ENCODE measurements at places on chromosomes 7 and 10.

GRCh38 chr7:121796936-121797656, 75.9 kb upstream of the PTPRZ1 start:
- H3K36me3 ChIP-seq: no peaks in the 10 kb centered on the region
- no peaks in the 10 kb centered on the region for H3K27me3 ChIP-seq
- peak overlapping the region; percentile 97 for H3K27ac ChIP-seq
- DNase-seq: peak; percentile 45
- H3K4me1 ChIP-seq: peaks cover 57% of the 10 kb centered on the region

GRCh38 chr10:8584666-8585065, 530.2 kb downstream of the GATA3 start:
- H3K36me3 ChIP-seq: no peaks in the 10 kb centered on the region
- no peaks in the 10 kb centered on the region for H3K27me3 ChIP-seq
- H3K4me1 ChIP-seq: no peaks in the 10 kb centered on the region

GRCh38 chr10:47195274-47195885, 104.6 kb upstream of the GDF10 start:
- H3K4me3 ChIP-seq: no peak overlapping the region
- no peaks in the 10 kb centered on the region for H3K4me1 ChIP-seq
- H3K27me3 ChIP-seq: no peaks in the 10 kb centered on the region
- no peak for DNase-seq

- no peaks in the 10 kb centered on the region for H3K36me3 ChIP-seq
- H3K4me1 ChIP-seq: no peaks in the 10 kb centered on the region
- H3K27me3 ChIP-seq: no peaks in the 10 kb centered on the region
- H3K4me3 ChIP-seq: peak overlapping the region; percentile 54
Observed at GRCh38 chr7:101232141-101232850, 5.3 kb downstream of the CLDN15 start.

- H3K27ac ChIP-seq: no peak overlapping the region
- no peaks in the 10 kb centered on the region for H3K27me3 ChIP-seq
- peaks cover 6% of the 10 kb centered on the region for H3K4me1 ChIP-seq
- no peak overlapping the region for H3K4me3 ChIP-seq
Observed at GRCh38 chr10:120719333-120719732, 131.8 kb upstream of the WDR11 start.

DNA sequence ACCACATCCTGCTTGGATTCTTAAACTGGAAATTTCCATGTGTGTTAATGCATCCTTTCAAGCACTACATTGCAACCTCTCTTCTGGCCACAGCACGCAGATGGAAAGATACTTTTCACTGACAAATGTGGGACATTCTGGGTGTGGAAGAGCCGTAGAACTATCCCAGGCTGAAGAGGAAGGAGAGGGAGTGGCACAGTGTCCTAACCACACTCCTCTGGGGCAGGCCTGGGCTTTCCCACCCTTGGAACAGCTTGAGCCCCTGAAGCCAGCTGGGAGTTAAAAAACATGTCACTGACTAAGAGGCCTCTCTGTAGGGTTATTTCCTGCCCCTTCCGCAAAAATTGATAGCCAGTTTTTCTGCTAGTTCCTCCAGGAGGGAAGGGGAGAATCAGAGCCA, 34.0 kb upstream of the DNMBP start:
- DNase-seq: no peak
- H3K27me3 ChIP-seq: no peaks in the 10 kb centered on the region
- peaks cover 4% of the 10 kb centered on the region for H3K4me1 ChIP-seq
- no peak overlapping the region for H3K4me3 ChIP-seq
- no peak overlapping the region for H3K27ac ChIP-seq

DNA sequence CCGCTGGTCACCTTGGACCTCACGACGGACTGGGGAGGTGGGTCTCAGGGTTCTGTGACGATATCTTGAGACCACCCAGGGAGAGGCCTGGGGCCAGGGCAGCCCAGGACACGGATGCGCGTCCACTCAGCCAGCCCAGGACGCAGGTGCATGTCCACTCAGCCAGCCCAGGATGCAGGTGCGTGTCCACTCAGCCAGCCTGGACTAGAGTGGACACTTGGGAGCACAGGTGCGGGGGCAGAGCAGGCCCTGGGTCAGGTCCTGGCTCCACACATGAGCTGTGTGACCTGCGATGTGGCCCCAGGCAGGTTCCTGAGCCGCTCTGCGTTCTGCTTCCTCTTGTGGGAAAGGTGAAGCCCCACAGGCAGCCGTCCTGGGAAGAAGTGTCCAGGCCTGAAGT, 22.2 kb downstream of the KNDC1 start:
- H3K27me3 ChIP-seq: no peaks in the 10 kb centered on the region
- H3K27ac ChIP-seq: no peak overlapping the region
- H3K36me3 ChIP-seq: no peaks in the 10 kb centered on the region
- H3K4me3 ChIP-seq: no peak overlapping the region

Measured in neural progenitor cell (in vitro differentiated cells).